Hypothalamus (tissue), 51 donors: ENCODE measurements at places on chromosomes 1 and 21.

- no peak for DNase-seq
Observed at GRCh38 chr1:47969478-47969877, 27.7 kb downstream of the TRABD2B start.

- DNase-seq: no peak
Observed at GRCh38 chr1:18949686-18950400, 6.6 kb downstream of the IFFO2 start.

GRCh38 chr21:37294679-37295078 is 27.5 kb upstream of the VPS26C start:
- DNase-seq: no peak

- DNase-seq: no peak
Observed at GRCh38 chr1:183435497-183435896, 17.3 kb upstream of the NMNAT2 start.

- no peak for DNase-seq
Observed at GRCh38 chr1:223482766-223483165, 89.6 kb downstream of the CCDC185 start.
